Substantia nigra (tissue), 51 donors: ENCODE measurements at places on chromosomes 6 and 20.

GRCh38 chr6:159866286-159867247 lies 24.2 kb upstream of the MAS1 start:
- DNase-seq, result no peak

GRCh38 chr6:42419490-42420280 lies 32.0 kb downstream of the TRERF1 start:
- no peak for DNase-seq

DNA sequence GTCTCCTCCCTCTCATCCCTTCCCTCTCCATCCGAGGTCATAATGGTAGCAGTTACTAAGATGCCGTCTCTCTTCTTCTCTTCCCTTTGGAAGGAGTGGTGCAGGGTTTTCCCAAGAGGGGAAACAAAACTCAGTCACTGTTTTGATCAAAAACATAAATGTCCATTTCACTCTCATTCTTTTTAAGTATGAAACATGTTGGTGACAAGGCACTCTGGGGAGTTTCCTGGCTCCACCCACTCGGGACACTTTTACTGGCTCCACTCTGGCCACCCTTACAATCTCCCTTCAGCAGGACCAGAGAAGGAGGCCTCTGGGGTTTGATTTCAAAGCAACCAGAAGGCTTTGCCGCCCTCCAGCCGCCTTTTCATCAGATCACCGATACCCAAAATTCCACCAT lies 57.0 kb downstream of the FGD2 start:
- DNase-seq, result no peak

DNA sequence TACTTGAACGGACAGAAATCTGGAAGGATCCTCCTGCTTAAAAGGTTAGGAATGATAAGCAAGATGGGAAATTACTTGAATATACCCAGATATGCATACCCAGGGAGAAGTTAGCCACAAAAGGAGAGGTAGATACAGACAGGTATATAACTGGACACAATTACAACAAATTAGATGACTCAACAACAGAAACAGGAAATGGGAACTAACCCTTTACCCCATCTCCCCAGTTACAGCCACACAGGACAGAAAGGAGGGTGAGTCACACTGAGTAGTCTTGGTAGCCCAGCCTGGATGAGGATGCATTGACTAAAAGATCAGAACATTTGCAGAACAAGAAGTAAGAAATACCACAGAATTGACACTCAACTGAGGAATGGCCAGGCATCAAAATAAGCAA lies 61.2 kb downstream of the C6orf52 start:
- no peak for DNase-seq

- DNase-seq, result no peak
Measured at GRCh38 chr6:24926192-24926591, 9.6 kb downstream of the RIPOR2 start.

- no peak for DNase-seq
Measured at GRCh38 chr6:166476061-166476591, 93.4 kb upstream of the MPC1 start.

- no peak for DNase-seq
Measured at GRCh38 chr20:25258476-25258805, 10.6 kb downstream of the PYGB start.

DNA sequence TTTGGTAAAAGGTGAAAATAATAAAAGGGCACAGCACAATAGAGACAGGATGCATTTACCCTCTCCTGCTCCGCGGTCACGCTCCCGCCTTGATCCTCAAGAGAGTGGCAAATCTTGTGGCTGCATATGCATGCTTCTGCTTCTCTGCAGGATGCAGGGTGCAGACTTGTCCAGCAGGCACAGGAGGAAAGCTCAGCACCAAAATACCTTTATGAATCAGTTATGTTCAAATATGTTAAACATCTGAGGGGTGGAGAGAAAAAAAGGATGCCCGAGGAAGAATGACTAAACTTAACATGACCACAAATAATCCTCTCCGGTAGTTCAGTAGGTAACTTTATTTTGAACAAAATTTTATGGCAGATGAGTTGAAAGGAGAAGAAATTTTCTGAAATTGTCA lies 366.1 kb upstream of the SOX4 start:
- DNase-seq, result no peak

DNA sequence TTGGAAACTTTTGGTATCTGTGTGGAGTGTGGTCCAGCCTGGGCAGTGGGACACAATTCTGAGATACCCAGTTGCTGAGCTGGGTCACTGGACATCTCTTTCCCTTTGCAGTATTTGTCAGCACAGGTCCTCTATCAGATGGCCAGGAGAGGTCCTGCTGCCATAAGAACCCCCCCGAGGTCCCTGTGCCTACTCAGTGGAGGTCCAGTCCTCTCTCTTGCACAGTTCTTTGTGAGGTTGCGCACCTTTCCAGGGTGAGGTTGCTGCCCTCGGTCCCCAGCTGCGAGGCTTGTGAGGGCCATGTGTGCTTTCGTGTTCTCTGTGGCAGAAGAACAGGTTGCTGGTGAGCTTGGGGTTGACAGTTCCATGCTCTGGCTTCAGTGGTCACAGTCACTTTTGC lies 320.6 kb downstream of the QKI start:
- DNase-seq, result no peak

DNA sequence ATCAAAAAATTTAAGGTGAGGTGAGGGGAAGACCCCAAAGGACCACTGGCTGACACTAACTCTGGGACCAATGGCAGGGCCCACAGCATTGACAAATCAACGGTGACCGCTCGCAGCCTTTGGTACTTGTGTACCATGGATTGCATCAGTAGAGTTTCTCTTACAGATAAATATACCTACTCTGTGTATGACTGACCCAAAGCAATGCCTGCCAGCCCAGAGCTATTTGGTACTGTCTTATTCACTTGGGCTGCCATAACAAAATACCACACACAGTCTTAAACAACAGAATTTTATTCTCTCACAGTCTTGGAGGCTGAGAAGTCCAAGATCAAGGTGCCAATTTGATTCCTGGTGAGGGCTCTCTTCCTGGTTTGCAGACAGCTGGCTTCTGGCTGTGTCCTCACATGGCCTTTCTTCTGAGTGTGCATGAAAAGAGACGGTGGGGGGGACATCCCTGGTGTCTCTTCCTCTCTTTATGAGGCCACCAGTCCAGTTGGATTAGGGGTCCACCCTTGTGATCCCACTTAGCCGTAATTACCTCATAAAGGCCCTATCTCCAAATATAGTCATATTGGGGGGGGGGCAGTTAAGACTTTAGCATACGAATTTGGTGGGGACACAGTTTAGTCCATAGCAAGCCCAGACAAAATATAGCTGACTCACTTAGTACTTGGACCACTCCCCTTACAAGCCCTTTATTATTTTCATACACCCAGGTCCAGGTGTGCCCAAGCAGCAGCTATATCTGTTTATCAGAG lies 336.3 kb downstream of the CD83 start:
- no peak for DNase-seq

- DNase-seq, result no peak
Measured at GRCh38 chr6:18101271-18101670, 21.2 kb downstream of the NHLRC1 start.

DNA sequence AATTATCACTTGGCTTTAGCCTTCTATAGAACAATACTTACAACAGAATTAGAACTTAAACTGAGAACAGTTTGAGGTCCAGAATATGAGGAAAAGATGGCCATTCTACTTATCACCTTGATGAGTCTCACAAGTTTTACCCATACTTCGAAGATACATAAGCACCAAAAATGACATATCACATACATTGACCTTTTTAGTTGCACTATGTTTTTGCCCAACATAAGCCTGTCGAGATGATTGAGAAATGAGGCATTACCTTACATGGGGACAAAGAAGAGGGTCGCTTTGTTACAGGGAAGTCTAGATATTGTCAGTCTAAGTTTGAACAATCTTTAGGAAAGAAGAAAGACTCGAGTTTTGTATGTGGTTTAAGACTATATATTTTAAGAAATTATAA lies 48.4 kb upstream of the MEI4 start:
- DNase-seq, result no peak

GRCh38 chr6:38156818-38157565 lies 337.5 kb downstream of the ZFAND3 start:
- DNase-seq, result no peak

DNA sequence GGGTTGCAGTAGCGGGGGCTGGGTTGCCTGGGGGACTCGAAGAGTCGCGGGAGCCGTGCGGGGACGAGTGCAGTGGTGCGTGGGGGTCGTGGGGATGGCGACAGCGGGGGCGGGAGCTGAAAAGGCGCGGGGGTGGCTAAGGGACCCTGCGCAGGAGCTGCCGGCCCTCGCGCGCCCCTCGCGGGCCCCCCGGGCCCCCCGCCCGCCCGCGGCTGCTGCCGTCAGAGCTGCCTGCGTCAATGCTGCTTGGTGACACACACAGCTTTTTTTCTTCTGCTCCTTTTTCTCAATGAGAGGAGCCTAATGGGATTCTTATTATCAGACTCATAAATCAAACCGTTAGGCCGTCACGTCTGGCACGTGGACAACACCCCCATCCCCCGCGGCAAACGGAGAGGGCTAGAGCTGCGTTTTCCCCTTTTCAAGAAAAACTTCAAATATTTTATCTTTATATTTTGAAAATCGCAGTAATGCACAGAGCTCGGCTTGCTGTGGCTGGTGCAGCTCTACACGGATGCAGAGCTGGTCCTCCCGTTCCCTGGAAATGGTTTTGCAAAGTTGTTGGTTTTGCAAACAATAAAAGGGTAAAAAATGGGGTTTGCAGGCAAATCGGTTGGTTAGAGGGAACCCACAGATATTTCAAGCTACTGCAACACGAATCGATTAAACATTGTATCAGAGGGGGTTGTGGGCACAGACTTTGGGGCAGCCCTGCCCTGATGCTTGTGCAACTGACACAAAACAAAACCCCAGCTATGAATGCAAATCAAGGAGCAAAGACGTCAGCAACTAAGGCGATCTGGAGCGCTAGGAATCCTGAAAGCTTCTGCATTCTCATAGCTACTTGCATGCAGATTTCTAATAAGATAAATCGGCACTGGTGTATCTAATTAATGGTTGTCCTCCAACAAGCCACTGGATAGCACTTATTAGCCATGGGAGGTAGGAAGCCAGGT lies 161.4 kb downstream of the TBXT start:
- DNase-seq, result peak; percentile 90

DNA sequence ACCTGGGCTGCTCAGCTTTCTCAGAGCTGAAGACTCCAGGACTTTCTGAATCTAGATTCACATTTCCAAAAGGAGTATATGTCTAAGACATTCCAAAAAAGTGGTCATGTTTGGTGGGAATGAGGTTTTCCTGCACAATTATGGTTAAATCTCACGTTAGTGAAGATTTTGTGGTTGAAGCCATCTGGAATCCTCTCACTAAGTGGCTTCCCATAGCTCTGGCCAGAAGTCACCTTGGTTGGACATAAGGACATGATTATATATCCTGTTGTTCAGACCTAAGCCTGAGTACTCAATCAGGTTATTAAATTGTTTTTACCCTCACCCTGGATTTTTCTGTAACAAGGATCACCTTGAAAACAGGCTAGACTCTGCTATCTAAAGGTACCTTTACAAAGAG lies 176.1 kb upstream of the PLN start:
- no peak for DNase-seq

DNA sequence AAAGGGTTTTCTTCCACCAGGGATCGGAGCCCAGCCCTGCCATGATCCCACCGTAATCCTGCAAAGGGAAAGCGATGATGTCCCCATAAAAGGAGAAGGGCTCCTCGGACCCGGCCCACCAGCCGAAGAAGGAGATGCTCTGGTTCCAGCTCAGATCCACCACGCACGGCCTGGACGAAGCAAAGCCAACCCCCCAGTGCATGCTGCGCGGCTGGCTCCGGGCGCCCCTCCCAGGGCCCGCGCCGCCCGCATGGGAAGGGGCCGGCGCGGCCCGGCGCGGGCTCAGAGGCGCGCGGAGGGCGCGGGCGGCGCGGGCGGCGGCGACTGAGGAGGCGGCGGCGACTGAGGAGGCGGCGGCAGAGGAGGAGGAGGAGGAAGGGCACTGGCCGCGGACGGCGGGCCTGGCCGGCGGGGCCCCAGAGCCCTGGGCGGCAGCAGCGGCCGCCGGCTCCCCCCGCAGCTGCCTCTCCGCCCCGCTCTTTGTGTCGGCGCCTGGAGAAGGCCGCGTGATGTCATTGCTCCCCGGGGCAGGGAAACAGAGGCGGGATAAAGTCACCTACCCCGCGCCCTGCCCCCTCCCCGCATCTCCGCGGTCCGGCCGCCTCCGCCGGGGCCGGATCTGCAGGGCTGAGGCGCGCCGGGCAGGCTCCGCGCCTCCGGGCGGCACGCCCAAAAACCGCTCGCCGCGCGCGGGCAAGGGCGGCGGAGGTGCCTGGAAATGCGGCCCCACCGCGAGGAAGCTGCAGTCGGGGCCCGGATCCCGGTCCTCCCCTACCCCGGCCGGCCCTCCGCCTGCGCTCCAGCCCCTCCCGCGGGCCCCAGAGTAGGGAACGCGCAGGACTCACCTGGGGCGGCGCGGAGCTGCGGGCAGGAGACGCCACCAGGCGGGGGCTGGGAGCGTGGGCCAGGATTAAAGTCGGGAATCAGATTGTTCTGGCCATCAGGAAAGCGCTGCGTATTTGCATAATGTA lies at the start of gene FAXC:
TSS of gene FAXC (minus strand) at position 504 of the 971 bp plus-strand sequence. CDS start at position 202, 302 bp downstream.
- DNase-seq, result no peak

GRCh38 chr6:104623052-104623690 lies 236.5 kb downstream of the HACE1 start:
- no peak for DNase-seq

- no peak for DNase-seq
Measured at GRCh38 chr6:130514712-130515111, 148.9 kb downstream of the TMEM200A start.

- no peak for DNase-seq
Measured at GRCh38 chr6:115004982-115005381, 662.2 kb upstream of the HS3ST5 start.

DNA sequence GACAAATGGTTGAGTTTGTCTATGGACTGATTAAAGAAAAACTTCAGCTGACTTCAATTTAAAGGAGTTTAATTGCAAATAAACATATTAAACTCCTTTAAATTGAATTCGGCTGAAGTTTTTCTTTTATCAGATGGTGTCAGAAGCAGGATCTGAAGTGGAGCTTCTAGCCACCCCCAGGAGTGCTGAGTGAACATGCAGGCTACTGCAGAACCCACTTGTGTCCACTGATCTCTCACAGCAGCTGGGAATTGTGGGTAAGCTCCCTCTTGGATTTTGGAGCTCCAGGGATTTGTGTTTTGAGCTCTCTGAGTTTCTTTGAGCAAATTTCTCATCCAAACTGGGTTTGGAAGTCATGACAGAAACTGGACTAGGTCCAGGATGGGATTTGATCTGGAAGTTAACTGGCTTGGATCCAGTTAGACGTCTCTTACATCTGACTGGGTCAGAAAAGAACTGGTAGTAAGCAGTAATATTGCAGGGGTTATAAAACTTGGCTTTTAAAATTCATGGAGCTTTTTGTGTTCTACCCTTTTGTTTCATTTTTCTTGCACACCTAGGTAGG lies 95.8 kb upstream of the UST start:
- DNase-seq, result no peak
